Stimulated activated CD8-positive, alpha-beta memory T cell treated with anti-CD3 and anti-CD28 coated beads, Interleukin-7, amount 100 ng/mL, for 24 hours (primary cell): ENCODE measurements at places on chromosomes 16 and 17.

GRCh38 chr17:43641416-43641815 is 20.3 kb downstream of the MEOX1 start:
- DNase-seq = no peak

- no peak for DNase-seq
Observed at GRCh38 chr16:88531346-88531745, 38.9 kb upstream of the ZC3H18 start.

- no peak for DNase-seq
Observed at GRCh38 chr17:43011728-43012472, 5.3 kb downstream of the IFI35 start.

- no peak for DNase-seq
Observed at GRCh38 chr16:69114346-69114975, 9.0 kb downstream of the HAS3 start.

DNA sequence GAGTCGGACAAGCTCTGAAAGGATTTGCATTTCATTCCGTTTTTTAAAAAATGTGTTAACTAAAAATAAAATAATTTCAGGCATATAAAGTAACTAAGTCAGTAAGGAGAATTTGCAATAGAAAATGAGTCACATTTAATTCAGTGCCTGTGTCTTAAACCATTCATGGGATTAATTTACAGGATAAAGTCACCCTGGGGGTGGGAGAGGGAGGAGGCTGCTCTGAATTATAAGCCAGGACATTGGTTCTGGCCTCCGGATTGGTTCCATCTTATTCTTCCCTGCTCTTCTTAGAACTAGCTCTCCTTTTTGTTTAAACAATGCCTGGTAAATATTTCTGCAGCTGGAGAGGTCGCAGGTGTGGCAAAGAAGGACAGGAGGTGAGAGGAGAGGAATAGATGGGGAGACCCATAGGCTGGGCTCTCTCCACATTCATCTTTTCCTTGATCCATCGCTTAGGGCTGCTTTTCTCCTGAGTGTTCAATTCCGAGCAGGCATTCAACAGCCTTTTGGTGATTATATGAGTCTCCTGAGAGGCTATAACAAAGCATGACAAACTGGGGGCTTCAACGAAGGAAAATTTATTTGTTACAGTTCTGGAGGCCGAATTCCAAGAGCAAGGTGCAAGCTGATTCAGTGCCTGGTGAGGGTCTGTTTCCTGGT is 319.2 kb downstream of the PHKB start:
- DNase-seq = no peak

DNA sequence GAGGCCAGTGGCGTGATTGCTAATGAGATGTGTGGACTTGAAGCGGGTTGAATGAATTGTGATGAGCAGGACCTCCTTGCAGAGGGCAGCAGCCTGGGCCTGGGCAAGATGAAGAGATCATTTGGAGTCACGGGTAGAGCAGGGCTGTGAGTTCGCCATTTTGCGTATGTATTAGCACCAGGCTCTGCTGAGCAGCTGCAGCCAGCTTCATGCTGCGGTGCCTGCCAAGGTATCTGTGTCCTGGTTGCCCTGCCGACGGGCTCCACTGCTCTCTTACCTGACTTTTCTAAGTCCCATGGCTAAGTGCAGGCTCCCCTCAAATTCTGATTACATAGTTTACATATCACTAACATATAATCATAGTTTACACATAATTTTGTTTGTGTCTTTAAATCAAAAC is 295.7 kb downstream of the SNX29 start:
- DNase-seq = no peak

GRCh38 chr16:87375426-87376135 is 8.0 kb downstream of the FBXO31 start:
- DNase-seq = no peak

GRCh38 chr17:73740370-73740769 is 96.1 kb upstream of the SDK2 start:
- no peak for DNase-seq

DNA sequence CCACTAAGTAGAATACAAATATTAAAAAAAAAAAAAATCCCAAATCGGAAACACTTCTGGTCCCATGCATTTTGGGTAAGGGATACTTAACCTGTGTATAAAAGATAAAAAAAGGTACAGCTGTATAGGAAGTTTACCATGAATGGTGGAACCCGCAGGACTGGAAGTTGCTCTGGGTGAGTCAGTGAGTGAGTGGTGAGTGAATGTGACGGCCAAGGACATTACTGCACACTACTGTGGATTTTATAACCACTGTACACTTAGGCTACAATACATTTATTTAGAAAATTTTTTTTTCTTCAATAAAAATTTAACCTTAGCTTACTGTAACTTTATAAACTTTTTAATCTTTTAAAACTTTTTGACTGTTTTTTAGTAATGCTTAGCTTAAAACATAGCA is 71.3 kb upstream of the BCAR1 start:
- no peak for DNase-seq

DNA sequence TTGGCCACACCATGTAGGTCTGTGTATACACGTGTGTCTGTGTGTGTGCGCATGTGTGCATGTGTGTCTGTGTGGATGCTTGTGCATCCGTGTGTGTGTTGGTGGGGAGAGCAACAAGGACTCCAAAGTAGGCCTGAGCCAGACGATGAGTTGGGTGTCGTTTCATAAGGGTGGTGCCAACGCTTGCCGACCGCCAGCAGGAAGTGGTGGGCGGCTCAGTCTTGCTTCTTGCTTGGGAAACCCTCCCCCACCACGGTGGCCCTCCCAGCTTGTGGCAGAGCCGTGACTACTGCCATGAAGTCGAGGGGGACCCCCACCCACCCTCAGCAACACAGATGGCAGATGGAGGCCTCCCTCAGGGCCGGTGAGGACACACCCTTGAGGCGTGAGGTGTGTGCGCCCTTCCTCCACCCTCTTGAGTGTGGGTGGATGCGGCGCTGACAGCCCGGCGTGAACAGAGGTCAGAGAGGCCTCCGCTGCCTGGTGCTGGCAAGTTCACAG is 17.5 kb downstream of the SBK1 start:
- peak; percentile 66 for DNase-seq

DNA sequence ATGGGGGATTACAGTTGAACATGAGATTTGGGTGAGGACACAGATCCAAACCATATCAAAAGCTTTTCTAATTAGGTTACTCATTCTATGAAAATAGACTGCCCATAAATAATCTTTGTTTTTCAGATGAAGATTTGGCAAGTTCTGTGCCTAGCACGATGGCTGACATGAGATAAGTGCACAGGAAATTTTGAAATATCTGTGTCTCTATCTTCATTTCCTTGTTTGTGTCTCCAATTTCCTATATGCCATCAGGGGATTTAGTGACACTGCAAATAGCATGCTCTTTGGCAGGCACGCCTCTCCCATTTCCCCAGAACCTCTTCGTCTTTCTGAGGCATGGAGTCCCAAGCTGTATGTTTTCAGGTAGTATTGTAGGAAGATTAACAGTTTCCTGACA is 544.6 kb downstream of the CDH13 start:
- no peak for DNase-seq

GRCh38 chr16:77960766-77961165 is 61.6 kb upstream of the CLEC3A start:
- DNase-seq = no peak

GRCh38 chr16:28915181-28915580 is 9.9 kb downstream of the RABEP2 start:
- no peak for DNase-seq

DNA sequence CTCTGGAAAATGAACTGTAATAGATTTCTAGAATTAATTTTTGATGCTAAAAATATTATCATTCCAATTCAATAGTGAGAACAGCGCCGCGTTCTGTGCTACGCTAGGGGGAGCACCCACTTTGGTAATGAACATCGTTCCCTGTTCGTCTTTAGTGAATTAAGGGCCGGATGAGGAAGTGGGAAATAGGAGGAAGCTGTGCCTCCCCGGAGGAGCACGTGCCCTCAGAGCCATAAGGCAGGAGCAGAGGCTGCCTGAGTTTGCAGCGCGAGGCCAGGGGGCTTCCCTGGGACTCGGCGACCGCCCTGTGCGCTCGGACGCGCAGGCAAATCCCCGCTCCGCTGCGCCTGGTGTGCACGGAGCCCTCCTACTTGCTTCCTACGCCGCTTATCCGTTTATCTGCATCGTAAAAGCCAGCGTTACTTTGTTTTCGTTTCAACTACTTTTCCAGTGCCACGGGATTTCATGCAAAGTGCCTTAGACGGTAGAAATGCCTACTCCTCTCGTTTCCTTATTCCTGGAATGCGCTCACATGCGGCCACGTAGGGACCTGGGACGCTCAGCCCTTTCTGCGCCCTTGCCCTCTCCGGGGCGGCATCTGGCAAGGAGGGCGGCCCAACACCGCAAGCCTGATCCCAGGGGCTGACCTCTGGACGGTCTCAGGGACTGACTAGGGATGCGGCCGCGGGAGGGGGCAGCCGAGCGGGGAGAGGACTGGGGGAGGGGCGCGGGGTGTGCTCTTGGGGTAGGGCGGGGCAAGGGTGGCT is 76.4 kb downstream of the KCNJ12 start:
- no peak for DNase-seq

DNA sequence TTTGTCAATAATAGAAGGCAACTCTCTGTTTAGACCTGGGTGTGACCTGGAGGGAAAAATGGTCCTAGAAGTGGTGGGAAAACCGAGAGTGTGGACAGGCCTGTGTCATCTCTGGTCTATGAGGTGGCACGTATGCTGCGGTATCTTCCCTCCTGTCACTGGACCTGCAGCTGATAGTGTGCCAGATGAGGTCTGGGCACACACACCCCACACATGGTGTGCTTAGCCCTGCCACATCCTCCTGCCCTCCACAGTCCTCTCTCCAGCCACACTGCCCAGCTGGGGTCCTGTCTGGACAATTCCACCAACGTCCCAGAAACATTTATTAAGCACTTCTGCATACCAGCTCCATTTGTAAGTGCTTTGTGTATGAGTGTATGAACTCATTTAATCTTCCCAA is 37.2 kb downstream of the GLP2R start:
- no peak for DNase-seq

DNA sequence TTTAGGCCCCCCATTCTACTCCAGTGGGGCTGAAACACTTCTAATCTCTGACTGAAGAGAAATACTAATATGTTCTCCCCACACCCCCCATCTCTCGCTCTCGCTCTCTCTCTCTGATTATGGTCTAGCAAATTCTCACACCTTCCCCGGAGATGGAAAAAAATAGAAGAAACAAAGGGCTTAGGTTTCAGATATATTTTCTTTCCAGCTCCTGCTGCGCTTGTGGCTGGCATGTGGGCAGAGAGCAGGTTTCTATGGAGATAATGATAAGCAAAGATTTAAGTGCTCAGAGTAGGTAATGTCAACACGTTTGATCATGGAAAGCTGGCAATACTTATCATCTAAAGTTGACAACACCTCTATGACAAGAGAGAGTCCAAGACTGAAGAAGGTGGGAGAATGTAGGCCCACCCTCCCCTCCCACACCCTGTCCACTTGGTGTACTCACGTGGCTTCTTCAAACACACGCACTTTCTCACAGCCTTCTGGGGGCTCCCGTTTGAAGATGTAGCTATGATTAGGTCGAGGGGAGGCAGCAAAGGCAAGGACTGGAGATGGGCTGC is 8.0 kb upstream of the SLC35B1 start:
- no peak for DNase-seq

GRCh38 chr17:6366221-6366666 is 68.7 kb downstream of the AIPL1 start:
- no peak for DNase-seq

DNA sequence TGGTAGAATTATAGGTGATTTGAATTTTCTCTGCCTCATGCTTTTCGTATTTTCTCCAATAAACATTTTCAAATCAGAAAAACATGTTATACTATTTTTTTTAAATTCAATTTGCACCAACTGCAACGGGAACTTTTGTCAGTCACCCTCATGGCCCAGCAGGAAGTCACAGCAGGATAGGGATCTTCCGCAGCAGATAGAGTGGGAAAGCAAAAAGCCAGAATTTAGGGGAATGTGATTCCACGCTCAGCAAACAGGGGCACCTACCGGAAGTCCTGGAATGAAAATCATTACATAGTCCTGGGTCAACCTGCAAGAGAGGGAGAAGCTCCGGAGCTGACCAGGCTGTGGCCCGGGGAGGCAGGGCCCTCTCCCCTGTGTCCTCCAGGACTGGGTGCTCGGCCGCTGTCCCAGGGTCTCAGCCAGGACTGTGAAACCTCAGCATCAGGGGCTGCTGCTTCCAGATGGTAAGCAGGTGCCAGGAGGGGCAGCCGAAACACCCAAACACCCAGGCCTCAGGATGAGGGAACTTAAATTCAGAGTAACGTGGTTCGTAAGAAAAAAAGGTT is 3.9 kb downstream of the SLC47A2 start:
- DNase-seq = no peak

DNA sequence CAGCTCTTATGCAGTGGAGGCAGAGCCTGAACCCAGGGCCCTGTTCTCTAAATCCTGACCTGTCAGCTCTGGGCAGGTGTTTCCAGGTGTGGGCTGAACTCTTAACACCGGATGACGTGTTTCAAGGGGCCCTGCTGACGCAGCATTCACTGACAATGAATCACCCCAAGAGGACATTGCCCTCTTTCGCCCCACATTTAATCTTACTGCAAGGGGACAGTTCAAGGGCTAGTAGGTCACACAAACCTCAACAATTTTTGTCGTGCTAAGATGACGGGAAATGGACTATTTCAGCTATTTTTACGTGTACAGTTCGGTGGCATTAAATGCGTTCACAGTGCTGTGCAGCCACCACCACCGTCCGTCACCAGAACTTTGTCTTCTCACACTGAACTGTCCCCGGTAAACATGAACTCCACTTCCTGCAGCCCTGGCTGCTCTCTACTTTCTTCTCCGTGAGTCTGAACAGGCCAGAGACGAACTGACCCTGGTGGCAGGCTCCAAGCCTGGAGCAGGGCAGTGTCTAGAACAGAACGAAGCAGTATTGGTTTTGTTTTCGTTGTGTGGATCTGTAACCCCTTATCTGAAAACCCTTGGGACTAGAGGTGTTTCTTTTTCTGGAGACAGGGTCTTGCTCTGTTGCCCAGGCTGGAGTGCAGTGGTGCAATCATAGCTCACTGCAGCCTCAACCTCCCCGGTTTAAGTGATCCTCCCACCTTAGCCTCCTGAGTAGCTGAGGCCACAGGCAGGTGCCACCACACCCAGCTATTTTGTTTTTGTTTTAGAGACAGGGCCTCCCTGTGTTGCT is 88.4 kb upstream of the CIBAR2 start:
- DNase-seq = no peak

DNA sequence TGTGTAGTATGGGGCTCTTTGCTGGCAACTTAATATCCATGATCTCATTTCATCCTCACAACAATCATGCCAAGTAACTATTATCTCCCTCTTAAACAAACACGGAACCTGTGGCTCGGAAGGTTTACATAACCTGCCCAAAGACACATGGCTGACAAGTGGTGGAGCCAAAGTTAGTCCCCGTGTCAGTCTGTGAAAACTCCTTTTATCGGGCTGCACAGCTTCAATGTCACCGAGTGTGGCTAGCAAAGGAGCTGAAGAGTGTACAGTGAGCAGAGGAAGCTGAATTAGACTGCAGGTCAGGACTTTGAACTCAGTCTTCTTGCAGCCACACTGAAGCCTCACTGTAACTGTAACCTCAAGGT is 80.3 kb downstream of the PARN start:
- no peak for DNase-seq
